Activated T-cell treated with anti-CD3 and anti-CD28 coated beads, Interleukin-2, amount 50 U/mL, for 72 hours (primary cell): ENCODE measurements at places on chromosomes 3 and 15. TPM values are rescaled to one million over a fixed set of nuclear protein-coding genes. Genes with fewer than 3 reads are reported as not detected.

GRCh38 chr3:26279091-26279490 is 343.5 kb upstream of the LRRC3B start:
- no peak overlapping the region for H3K4me3 ChIP-seq
- H3K27ac ChIP-seq, result no peak overlapping the region
- no peaks in the 10 kb centered on the region for H3K4me1 ChIP-seq
- no peak for DNase-seq
- no peaks in the 10 kb centered on the region for H3K27me3 ChIP-seq

DNA sequence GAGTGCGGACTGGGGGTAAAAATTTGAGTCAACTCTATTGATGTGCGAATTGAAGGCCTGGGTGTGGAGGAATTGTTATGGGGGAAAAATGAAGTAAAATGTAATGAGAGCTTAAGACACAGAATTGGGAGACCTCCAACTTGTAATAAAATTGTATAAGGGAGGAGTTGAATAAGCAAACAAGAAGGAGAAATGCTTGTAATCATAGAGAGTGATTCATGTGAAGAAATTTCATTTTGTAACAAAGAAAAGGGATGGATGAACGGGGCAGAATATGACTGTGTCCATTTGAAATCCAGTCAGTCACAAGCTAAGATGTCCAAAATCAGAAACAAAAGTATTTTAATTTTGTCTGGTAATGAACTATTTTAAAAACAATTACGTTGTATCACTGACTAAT is 552.3 kb downstream of the NAALADL2 start:
- no peaks in the 10 kb centered on the region for H3K4me1 ChIP-seq
- no peak overlapping the region for H3K4me3 ChIP-seq
- no peak for DNase-seq
- H3K27ac ChIP-seq, result no peak overlapping the region

GRCh38 chr15:63716929-63717328 is 116.8 kb downstream of the HERC1 start:
- no peaks in the 10 kb centered on the region for H3K27me3 ChIP-seq
- H3K4me1 ChIP-seq, result peaks cover 19% of the 10 kb centered on the region

- no peaks in the 10 kb centered on the region for H3K27me3 ChIP-seq
- no peaks in the 10 kb centered on the region for H3K4me1 ChIP-seq
- no peak for DNase-seq
- H3K36me3 ChIP-seq, result no peaks in the 10 kb centered on the region
Measured at GRCh38 chr3:96319166-96319565, 495.2 kb upstream of the EPHA6 start.

- H3K4me1 ChIP-seq, result peaks cover 8% of the 10 kb centered on the region
- H3K36me3 ChIP-seq, result no peaks in the 10 kb centered on the region
- no peak overlapping the region for H3K4me3 ChIP-seq
Measured at GRCh38 chr15:63463036-63463435, 41.4 kb upstream of the USP3 start.

DNA sequence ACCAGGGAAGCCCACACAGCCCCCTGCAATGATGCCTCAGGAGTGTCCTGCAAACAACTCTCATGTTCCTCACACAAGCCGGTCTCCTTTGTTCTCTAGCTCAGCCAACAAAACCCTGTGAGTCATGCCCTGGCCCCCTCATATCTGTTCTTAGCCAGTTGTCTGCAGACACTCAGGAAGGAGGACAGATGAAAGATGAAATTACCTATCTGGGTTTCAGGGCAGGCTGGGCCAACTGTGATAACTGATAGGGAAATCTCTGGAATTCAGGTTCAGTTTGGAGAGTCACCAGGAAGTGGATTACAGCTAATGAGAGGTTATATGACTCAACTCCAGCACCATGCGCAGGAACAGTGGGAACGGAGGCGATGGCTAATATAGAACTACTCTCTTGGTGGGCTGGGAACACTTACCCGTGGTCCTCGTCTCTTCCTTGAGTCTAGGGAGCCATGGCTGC is 352.0 kb upstream of the ADAMTS9 start:
- no peaks in the 10 kb centered on the region for H3K4me1 ChIP-seq
- peaks cover 2% of the 10 kb centered on the region for H3K36me3 ChIP-seq
- DNase-seq, result no peak
- H3K27me3 ChIP-seq, result no peaks in the 10 kb centered on the region
- no peak overlapping the region for H3K4me3 ChIP-seq

DNA sequence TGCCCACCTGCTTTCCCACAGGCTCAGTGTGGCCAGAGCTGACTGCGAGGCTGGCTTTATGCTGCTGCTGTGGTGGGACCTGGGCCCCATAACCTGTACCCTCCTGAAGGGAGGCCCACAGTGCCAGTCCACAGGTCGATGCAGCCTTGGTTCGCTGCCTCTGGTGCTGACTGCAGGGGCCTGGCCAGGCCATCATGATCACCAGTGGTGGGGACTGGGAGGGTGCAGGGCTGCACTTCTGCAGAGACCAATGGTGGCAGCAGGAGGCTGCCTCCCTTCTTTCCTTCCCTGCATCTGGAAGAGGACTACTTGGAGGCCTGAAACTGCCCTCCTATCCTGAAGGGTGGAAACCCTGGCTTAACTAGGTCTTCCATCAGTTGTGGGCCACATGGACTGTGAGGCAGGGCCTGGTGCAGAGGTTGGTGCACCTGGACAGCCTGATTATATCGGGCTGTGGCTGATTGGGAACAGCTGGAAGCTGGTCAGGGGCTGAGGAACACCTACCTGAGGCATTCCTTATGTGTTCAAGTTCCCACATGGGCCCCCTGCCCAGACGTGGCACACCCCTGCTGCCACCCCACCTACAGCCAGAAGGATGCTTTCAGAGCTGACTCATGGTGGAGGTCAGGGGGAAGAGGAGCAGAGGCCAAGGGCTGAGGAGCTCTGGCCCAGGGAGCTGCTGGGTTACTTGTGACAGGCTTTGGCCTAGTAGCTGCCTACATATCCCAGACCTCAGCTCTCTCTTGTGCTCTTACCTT is 29.8 kb downstream of the POMGNT2 start:
- H3K4me3 ChIP-seq, result no peak overlapping the region
- DNase-seq, result no peak
- H3K36me3 ChIP-seq, result peaks cover 12% of the 10 kb centered on the region
- H3K4me1 ChIP-seq, result peaks cover 12% of the 10 kb centered on the region
- H3K27me3 ChIP-seq, result peaks cover 7% of the 10 kb centered on the region
- no peak overlapping the region for H3K27ac ChIP-seq

- no peaks in the 10 kb centered on the region for H3K36me3 ChIP-seq
- H3K4me3 ChIP-seq, result no peak overlapping the region
- peaks cover 9% of the 10 kb centered on the region for H3K27me3 ChIP-seq
Measured at GRCh38 chr3:161548301-161548700, 51.7 kb downstream of the OTOL1 start.

GRCh38 chr15:25347707-25348106 is 91.1 kb downstream of the UBE3A start:
- no peak for DNase-seq
- peaks cover 15% of the 10 kb centered on the region for H3K36me3 ChIP-seq
- no peak overlapping the region for H3K4me3 ChIP-seq
- no peaks in the 10 kb centered on the region for H3K27me3 ChIP-seq
- no peaks in the 10 kb centered on the region for H3K4me1 ChIP-seq

GRCh38 chr3:149216193-149216869 is 5.3 kb downstream of the CP start:
- peaks cover 6% of the 10 kb centered on the region for H3K27me3 ChIP-seq
- H3K4me3 ChIP-seq, result no peak overlapping the region
- no peaks in the 10 kb centered on the region for H3K4me1 ChIP-seq
- no peak overlapping the region for H3K27ac ChIP-seq
- no peaks in the 10 kb centered on the region for H3K36me3 ChIP-seq

DNA sequence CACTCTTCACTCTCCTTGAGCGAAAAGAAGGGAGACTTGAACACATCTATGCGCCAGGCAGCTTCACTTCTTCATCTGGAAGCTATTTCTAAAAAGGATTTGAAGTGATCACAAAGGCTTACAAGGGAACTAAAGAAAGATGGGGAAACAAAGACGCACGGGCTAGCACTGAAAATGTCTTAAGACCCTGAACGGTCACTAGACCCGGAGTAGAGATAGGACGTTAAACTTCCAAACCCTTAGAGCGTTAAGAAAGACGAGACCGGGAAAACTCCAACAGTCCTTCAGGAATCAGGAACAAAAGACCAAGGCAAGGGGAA is 47.5 kb upstream of the EPHB3 start:
- peaks cover 2% of the 10 kb centered on the region for H3K36me3 ChIP-seq

- H3K4me1 ChIP-seq, result peaks cover 2% of the 10 kb centered on the region
- no peak for DNase-seq
- no peaks in the 10 kb centered on the region for H3K27me3 ChIP-seq
- no peak overlapping the region for H3K27ac ChIP-seq
Measured at GRCh38 chr3:155560594-155560993, 184.3 kb downstream of the PLCH1 start.

DNA sequence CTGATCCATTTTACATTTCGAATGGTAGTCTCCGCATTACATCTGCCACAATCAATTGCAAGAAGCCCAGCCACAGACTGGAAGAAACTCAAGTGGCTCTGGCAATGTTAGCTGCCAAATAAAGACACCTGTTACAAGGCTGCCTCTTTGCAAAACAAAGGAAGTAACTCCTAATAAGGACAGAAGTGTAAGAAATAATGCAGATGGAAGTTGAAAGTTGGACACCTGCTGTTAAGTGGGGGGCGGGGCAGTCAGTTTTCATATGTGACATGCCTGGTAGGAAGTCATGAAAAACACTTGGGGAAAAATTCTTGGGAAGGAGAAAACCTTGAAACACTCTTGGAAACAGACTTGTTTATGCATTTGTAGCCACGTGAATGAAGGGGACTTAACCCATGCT is 54.1 kb upstream of the ATP2C1 start:
- no peak overlapping the region for H3K27ac ChIP-seq
- no peak for DNase-seq
- no peak overlapping the region for H3K4me3 ChIP-seq
- no peaks in the 10 kb centered on the region for H3K4me1 ChIP-seq

DNA sequence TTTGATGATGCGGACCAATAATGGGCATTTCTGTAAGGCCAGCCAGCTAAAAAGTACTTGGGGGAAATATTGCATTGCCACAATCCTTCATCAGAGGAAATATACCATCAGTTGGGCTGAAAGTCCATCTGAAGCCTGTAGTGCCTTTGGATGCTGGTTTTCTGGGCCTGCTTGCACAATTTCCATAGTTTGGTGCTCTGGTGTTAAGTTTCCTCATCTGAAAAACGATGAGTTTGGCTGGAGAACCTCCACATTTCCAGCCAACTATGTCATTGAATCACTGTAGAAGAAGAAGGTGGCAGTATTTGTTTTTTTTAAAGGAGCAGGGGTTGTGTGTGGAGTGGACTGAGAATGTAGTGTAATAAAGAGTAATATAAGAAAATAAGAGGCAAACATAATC is 10.1 kb downstream of the CCNB2 start:
- H3K27ac ChIP-seq, result no peak overlapping the region
- peaks cover 45% of the 10 kb centered on the region for H3K36me3 ChIP-seq
- no peak overlapping the region for H3K4me3 ChIP-seq
- DNase-seq, result no peak
- H3K27me3 ChIP-seq, result no peaks in the 10 kb centered on the region
- no peaks in the 10 kb centered on the region for H3K4me1 ChIP-seq

DNA sequence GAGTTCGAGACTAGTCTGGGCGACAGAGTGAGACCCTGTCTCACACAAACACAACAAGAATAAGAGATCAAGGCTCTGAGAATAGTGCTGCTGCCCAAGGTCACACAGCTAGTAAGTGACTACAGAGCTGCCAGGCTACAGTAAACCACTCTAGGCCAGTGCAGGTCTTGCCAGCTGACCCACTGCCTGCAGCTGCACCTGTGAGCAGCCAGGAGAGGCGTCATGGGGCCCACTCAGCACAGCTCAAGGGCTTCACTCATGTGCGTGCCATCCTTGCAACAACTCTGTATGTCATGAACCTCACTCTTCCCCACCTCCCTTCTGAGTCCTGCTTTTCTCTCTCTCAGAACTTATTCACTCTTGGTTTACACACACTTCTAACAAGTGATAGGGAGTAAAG is 176.7 kb downstream of the SMAD6 start:
- no peaks in the 10 kb centered on the region for H3K4me1 ChIP-seq
- no peak overlapping the region for H3K4me3 ChIP-seq
- no peak for DNase-seq

DNA sequence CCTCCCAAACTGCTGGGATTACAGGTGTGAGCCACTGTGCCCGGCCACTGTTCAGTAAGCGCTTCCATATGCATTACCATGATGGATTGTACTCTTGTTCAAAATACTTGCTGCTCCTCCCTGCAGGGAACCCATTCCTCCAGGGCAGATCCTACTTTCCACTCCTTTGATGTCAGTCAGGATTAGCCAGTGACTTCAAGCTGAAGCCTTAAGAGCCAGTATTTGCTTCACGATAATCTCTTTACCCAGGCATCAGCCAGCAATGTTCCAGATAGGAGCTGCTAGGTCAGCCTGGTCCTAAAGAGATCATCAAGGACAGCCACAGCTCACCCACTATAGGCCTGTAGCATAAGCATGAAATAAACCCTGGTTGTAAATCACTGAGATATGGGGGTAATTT is 96.5 kb upstream of the UBE2E2 start:
- no peaks in the 10 kb centered on the region for H3K36me3 ChIP-seq
- no peaks in the 10 kb centered on the region for H3K4me1 ChIP-seq
- H3K27ac ChIP-seq, result no peak overlapping the region
- no peaks in the 10 kb centered on the region for H3K27me3 ChIP-seq

The TRH gene
- total RNA-seq, result not detected

The CCR8 gene
- total RNA-seq, result 1.2 TPM

The SAMMSON gene
- not detected for total RNA-seq

The SPINK8 gene
- not detected for total RNA-seq

The TMEM207 gene
- total RNA-seq, result not detected
